ENCODE measurements at places on chromosomes 12 and 14. TPM values are rescaled to one million over a fixed set of nuclear protein-coding genes. Genes with fewer than 3 reads are reported as not detected.

- no peak for DNase-seq
- no peaks in the 10 kb centered on the region for H3K27me3 ChIP-seq
- H3K27ac ChIP-seq, result no peak overlapping the region
- H3K4me1 ChIP-seq, result no peaks in the 10 kb centered on the region
Observed at GRCh38 chr12:103313894-103314293, 181.9 kb downstream of the C12orf42 start.

DNA sequence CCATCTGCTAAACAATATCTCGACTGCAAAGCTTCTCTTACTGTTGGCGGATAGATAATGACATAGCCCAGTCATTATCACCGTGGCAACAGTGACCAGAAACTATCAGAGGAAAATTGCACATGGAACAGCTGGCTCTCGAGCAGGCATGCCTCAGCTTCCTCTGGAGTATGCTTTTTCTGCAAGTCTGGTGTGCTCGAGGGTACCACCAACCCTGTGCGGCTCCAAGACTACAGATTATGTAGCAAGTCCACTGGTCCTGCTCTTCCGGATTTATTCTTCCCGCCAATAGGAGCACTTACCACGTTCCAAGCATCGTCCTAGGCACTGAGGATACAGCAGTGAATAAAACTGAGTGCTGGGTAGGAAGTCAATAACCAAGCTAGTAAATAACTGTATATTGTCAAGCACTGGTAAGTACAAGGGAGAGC lies 1.4 kb upstream of the GLRX5 start:
- no peaks in the 10 kb centered on the region for H3K27me3 ChIP-seq
- 0 out of 3 replicates have a peak, but pooled peaks cover 5% of the 10 kb centered on the region for H3K36me3 ChIP-seq
- H3K4me3 ChIP-seq, result peak overlapping the region; percentile 88
- DNase-seq, result peak; percentile 21

- no peak for DNase-seq
- H3K4me1 ChIP-seq, result no peaks in the 10 kb centered on the region
- no peak overlapping the region for H3K4me3 ChIP-seq
- no peaks in the 10 kb centered on the region for H3K36me3 ChIP-seq
- no peak overlapping the region for H3K27ac ChIP-seq
Observed at GRCh38 chr12:108327621-108328344, 11.3 kb downstream of the CMKLR1 start.

GRCh38 chr14:26896447-26896846 lies 298.6 kb upstream of the NOVA1 start:
- H3K27ac ChIP-seq, result no peak overlapping the region
- no peak overlapping the region for H3K4me3 ChIP-seq
- H3K27me3 ChIP-seq, result no peaks in the 10 kb centered on the region
- no peaks in the 10 kb centered on the region for H3K4me1 ChIP-seq
- DNase-seq, result no peak
- no peaks in the 10 kb centered on the region for H3K36me3 ChIP-seq

PARPBP gene
- 6.7 TPM for polyA plus RNA-seq

Measured in HepG2 (cell line).